HepG2 (cell line): ENCODE measurements at places on chromosomes 6 and 20. TPM values are rescaled to one million over a fixed set of nuclear protein-coding genes. Genes with fewer than 3 reads are reported as not detected.

GCNT2 gene
- total RNA-seq: 25.1 and 31.9 TPM in 2 replicates

- peak overlapping the region; percentile 54 for H3K4me3 ChIP-seq
- peaks cover 37% of the 10 kb centered on the region for H3K4me1 ChIP-seq
These were observed 818 bp upstream of the MDGA1 start for GRCh38 chr6:37698264-37699137.

C20orf141 gene
- total RNA-seq: not detected in 2 replicates

GRCh38 chr6:77030929-77031674 is 432.2 kb downstream of the HTR1B start:
- DNase-seq: no peak
- no peak overlapping the region for H3K4me3 ChIP-seq
- H3K4me1 ChIP-seq: no peaks in the 10 kb centered on the region
- no peaks in the 10 kb centered on the region for H3K36me3 ChIP-seq
- no peak overlapping the region for H3K27ac ChIP-seq

PNPLA1 gene
- total RNA-seq: not detected in 2 replicates

DNA sequence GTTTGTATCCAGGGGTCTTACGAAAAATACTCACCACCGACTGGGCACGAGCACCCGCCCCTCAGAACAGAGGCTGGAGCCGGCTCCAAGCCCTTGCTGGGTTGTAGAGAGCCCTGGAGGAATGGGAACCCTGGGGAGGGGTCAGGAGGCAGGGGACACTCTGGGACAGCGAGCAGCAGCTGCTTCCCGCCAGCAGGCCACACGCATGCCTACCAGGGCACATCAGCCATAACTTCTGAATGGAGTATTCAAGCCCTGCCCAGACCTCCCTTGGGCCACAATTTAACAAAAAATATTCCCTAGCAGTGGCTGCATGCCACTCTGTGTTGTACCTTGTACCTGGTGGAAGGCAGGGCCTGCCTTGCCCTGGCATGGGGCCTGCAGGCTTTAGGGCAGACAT is 31.6 kb upstream of the CD93 start:
- H3K36me3 ChIP-seq: no peaks in the 10 kb centered on the region
- H3K4me3 ChIP-seq: no peak overlapping the region
- H3K27me3 ChIP-seq: peaks cover 9% of the 10 kb centered on the region; the same call in 1 of the 2 replicates
- H3K27ac ChIP-seq: no peak overlapping the region
- no peak for DNase-seq

DNA sequence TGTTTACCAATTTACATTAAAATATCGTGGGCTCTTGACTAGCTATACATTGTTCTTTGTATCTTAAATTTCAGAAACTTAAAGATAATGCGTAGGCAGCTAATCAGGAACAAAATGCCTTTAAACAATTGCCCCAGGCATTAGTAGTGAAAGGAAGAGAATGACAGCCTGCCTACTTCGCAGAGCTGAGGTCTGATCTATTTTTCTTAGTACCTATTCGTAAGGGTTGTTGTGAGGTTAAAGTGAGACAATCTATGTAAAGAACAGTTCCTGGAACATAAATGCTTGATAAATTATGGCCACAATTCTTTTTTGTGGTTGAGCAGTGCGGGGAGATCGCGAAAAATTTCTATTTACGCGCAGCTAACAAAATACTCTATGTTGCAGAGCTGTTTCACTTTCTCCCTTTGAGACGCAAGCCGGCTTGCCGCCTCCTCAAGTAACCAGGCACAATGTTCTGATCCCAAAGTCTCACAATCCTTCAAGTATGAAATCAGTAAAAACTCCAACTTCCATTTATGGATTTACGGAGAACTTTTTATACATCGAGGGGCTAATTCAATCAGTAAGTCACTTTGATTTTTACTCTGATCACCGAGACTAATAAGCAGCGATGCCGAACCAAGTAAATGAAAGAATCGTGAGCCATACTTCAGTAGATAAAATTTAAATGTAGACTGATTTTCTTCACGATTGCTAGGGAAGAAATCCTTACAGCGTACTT is 878 bp upstream of the PNRC1 start:
- H3K27me3 ChIP-seq: no peaks in the 10 kb centered on the region; the same call in 2 of the 3 replicates
- H3K4me3 ChIP-seq: peak overlapping the region; percentile 80
- H3K4me1 ChIP-seq: peaks cover 24% of the 10 kb centered on the region
- peak overlapping the region; percentile 0 for H3K27ac ChIP-seq
- no peaks in the 10 kb centered on the region for H3K36me3 ChIP-seq
